Neural crest cell (in vitro differentiated cells): ENCODE measurements at places on chromosomes 16 and 17. TPM values are rescaled to one million over a fixed set of nuclear protein-coding genes. Genes with fewer than 3 reads are reported as not detected.

DNA sequence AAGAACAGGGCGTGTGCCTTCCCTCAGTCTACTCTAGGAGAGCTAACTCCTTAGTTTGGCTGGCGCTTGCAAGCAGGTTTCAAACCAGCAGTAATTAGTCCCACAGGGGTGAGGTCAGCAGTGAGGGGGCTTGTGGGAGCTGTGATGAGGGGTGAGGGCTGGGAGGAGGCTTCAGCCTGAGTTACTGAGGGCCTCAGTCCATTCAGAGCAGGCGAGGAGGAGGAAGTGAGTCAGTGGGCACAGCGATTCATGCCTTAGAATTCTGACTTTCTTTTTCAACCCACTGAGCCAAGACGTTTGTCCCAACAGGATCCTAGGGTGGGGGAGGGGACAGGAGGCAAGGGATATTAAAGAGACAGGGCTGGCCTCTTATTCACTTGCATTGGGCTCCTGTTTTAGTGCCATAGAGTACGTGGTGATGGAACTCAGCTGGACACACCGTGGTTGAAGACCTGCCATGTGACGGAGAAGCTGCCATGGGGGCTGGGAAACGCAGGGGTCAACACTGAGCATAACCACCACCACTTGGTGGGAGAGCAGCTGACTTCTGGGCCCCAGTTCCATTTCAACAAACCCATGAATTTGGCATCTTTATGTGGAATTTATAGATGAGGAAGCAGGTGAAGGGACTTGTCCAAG is 8.3 kb upstream of the ITGA3 start:
- H3K27me3 ChIP-seq = peaks cover 3% of the 10 kb centered on the region
- H3K36me3 ChIP-seq = no peaks in the 10 kb centered on the region
- DNase-seq = no peak
- H3K4me3 ChIP-seq = no peak overlapping the region

CTRL gene
- 2.5 and 3.0 TPM in 2 replicates for total RNA-seq

TP53TG3B gene
- total RNA-seq = not detected in 2 replicates

GRCh38 chr17:79707931-79708891 is 22.5 kb upstream of the ENPP7 start:
- no peaks in the 10 kb centered on the region for H3K4me1 ChIP-seq
- H3K27ac ChIP-seq = no peak overlapping the region
- no peaks in the 10 kb centered on the region for H3K36me3 ChIP-seq
- no peaks in the 10 kb centered on the region for H3K27me3 ChIP-seq
- peak; percentile 79 for DNase-seq
- H3K4me3 ChIP-seq = no peak overlapping the region

DNA sequence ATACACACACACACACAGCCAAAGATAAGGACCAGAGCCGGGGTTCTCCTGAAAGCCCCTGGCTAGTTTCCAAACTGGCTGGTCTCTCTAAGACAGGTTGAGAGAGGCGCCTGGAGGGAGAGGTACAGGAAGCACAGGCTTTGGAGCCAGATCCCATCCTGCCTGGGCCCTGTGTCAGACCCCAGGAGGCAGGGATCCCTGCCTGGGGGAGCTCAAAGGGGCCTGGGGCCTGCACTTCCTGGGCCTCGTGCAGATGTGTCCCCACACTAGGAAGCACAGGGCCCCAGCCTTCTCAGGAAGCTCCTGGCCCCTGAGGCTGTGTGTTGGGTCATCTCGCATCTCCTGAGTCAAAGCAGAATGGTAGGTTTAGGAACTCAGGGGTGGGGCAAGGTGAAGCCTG is 16.0 kb downstream of the SLC5A10 start:
- DNase-seq = no peak
- peaks cover 7% of the 10 kb centered on the region for H3K4me1 ChIP-seq
- no peak overlapping the region for H3K27ac ChIP-seq
- no peaks in the 10 kb centered on the region for H3K27me3 ChIP-seq
- H3K36me3 ChIP-seq = no peaks in the 10 kb centered on the region

DNA sequence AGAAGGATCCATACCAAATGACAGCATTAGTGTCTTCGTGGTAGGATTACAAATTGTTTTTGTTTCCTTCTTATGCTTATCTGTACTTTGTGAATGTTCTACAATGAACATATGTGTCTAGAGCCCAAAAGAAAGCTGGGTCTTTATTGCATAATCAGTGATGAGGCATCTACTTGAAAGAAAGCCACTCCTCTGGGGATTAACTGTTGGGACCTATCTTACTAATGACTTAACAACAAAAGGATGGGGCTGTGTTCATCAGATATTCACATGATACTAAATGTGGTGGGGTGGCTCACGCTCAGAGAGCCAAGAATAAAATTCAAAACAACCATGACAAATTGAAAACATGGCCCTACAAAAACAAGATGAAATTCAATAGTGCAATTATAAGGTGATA is 160.2 kb downstream of the RGS9 start:
- H3K27ac ChIP-seq = no peak overlapping the region
- H3K27me3 ChIP-seq = no peaks in the 10 kb centered on the region
- no peak for DNase-seq
